Purkinje cell (primary cell): ENCODE measurements at places on chromosomes 6 and 20. TPM values are rescaled to one million over a fixed set of nuclear protein-coding genes. Genes with fewer than 3 reads are reported as not detected.

The CALHM5 gene
- polyA plus RNA-seq: not detected in 2 replicates

The OR12D3 gene
- not detected in 2 replicates for polyA plus RNA-seq

The HLA-DQB1 gene
- polyA plus RNA-seq: 1.0 TPM in 1 of 2 replicates, not detected in the other

The LY6G5C gene
- polyA plus RNA-seq: 0.29 and 2.4 TPM in 2 replicates

The TRIM31 gene
- polyA plus RNA-seq: not detected in 2 replicates

The PNPLA1 gene
- polyA plus RNA-seq: not detected in 2 replicates

The SLC35D3 gene
- not detected in 2 replicates for polyA plus RNA-seq

The NMBR gene
- 1.1 TPM in 1 of 2 replicates, not detected in the other for polyA plus RNA-seq

The PGK2 gene
- polyA plus RNA-seq: not detected in 2 replicates

The OPRM1 gene
- 2.8 TPM in 1 of 2 replicates, not detected in the other for polyA plus RNA-seq

The NPBWR2 gene
- not detected in 2 replicates for polyA plus RNA-seq

The GNAS-AS1 gene
- not detected in 2 replicates for polyA plus RNA-seq

The PAX1 gene
- polyA plus RNA-seq: not detected in 2 replicates

The PRND gene
- not detected in 2 replicates for polyA plus RNA-seq

The LINC00237 gene
- not detected in 2 replicates for polyA plus RNA-seq

The ADGRG6 gene
- 0.09 TPM in 1 of 2 replicates, not detected in the other for polyA plus RNA-seq

The PDYN gene
- polyA plus RNA-seq: 0.82 TPM in 1 of 2 replicates, not detected in the other

The NTSR1 gene
- polyA plus RNA-seq: not detected in 2 replicates

The SLCO4A1 gene
- polyA plus RNA-seq: 10.3 and 18.2 TPM in 2 replicates

The BANF2 gene
- polyA plus RNA-seq: 13.3 and 21.1 TPM in 2 replicates

The RSPO3 gene
- 69.2 and 85.3 TPM in 2 replicates for polyA plus RNA-seq

The NRN1 gene
- 5.6 and 41.7 TPM in 2 replicates for polyA plus RNA-seq

The LHFPL5 gene
- polyA plus RNA-seq: not detected in 2 replicates

The SIM1 gene
- polyA plus RNA-seq: not detected in 2 replicates

The TREM1 gene
- polyA plus RNA-seq: not detected in 2 replicates

The BEND6 gene
- 28.0 and 29.8 TPM in 2 replicates for polyA plus RNA-seq

The VWA7 gene
- polyA plus RNA-seq: 3.1 TPM in 1 of 2 replicates, not detected in the other

The RSPO4 gene
- polyA plus RNA-seq: not detected in 2 replicates

The MUC22 gene
- not detected in 2 replicates for polyA plus RNA-seq

The METTL24 gene
- 1.1 TPM in 1 of 2 replicates, not detected in the other for polyA plus RNA-seq

The CD24 gene
- 0.32 and 2.5 TPM in 2 replicates for polyA plus RNA-seq

The NR2E1 gene
- polyA plus RNA-seq: not detected in 2 replicates

The ALDH5A1 gene
- polyA plus RNA-seq: 25.9 and 39.7 TPM in 2 replicates

The GRM1 gene
- 200 and 255 TPM in 2 replicates for polyA plus RNA-seq

The CSNK2A1 gene
- 127 and 135 TPM in 2 replicates for polyA plus RNA-seq

The HLA-E gene
- polyA plus RNA-seq: 1.2 and 1.7 TPM in 2 replicates

The SGK2 gene
- not detected in 2 replicates for polyA plus RNA-seq

The OVOL2 gene
- 0.98 TPM in 1 of 2 replicates, not detected in the other for polyA plus RNA-seq

The DLK2 gene
- polyA plus RNA-seq: 11.0 and 15.0 TPM in 2 replicates

The THEMIS gene
- polyA plus RNA-seq: 6.6 TPM in 1 of 2 replicates, not detected in the other

The TP53INP2 gene
- 3.0 and 4.1 TPM in 2 replicates for polyA plus RNA-seq

The PRSS16 gene
- 3.6 and 6.3 TPM in 2 replicates for polyA plus RNA-seq

The TPD52L1 gene
- 0.85 and 3.5 TPM in 2 replicates for polyA plus RNA-seq

The FOXF2 gene
- 0.39 and 0.67 TPM in 2 replicates for polyA plus RNA-seq

The PPIL4 gene
- 36.9 and 55.7 TPM in 2 replicates for polyA plus RNA-seq

The SLC17A2 gene
- polyA plus RNA-seq: not detected in 2 replicates

The GFRA4 gene
- polyA plus RNA-seq: not detected in 2 replicates

The RIPOR3 gene
- not detected in 2 replicates for polyA plus RNA-seq

The CDYL gene
- 1.7 and 3.8 TPM in 2 replicates for polyA plus RNA-seq

The PREP gene
- 38.3 and 38.6 TPM in 2 replicates for polyA plus RNA-seq

The CCR6 gene
- polyA plus RNA-seq: 1.5 and 4.3 TPM in 2 replicates

The CST2 gene
- polyA plus RNA-seq: not detected in 2 replicates

The ADGB gene
- not detected in 2 replicates for polyA plus RNA-seq

The SLC22A7 gene
- 0.63 TPM in 1 of 2 replicates, not detected in the other for polyA plus RNA-seq
